ENCODE measurements at places on chromosomes 12 and 14.

- DNase-seq, result no peak
Observed at GRCh38 chr14:98140862-98141530, 1131.0 kb downstream of the BCL11B start.

DNA sequence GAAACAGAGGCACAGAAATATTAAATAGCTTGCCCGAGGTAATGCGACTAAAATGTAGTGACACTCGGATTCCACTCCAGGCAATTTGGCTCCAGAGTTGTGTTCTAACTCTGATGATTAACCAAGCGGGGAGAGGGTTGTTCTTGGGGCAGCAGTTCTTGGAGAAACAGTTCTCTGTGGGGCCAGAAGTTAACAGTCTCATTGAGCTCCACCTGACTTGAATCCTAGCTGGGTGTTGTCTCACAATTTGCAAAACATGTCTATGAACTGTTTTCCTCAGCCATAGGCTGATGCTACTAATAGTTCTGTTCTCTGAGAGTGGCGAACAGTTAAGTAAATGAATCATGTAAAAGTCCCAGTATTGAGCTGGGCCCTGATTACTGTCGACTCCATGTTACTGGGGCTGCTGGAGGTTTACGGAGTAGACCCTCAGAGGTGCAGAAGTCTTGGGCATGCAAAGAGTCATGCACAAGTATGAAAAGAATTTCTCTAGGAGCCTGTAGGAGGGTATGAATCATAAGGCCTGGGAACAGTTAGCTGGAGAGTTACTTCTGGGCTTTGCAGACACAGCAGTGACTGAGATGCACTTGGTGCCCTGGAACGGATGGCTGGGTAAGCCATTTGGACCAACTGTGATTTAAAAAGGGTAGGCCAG is 15.4 kb upstream of the NIN start:
- no peak for DNase-seq

DNA sequence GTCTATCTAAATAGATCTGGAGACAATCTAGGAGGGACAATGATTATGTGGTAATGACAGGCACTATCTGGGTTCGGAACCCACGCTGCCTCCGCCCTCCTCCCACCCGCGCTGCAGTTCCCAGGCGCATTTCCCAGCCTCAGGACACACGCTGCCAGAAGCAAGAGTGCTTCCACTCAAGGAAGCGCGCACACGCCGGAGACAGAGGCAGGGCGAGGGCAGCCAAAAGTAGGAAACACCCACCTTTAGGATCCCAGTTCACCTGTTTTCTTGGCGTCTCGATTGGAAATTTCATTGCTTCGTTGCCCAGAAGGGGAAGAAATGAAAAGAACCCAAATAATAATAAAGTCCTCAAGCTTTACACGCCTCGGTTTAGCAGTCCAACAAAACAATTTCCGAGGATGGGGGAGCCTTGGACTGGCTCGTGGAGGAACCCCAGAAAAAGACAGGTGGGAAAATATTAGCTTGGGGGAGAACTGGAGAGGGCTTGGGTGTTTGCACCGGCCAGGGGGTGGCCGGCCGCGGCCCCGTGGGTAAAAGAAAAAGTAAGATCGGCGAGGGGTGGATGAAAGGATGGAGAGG is 474 bp downstream of the KCNK10 start:
- peak; percentile 51 for DNase-seq

GRCh38 chr12:10595881-10596280 is 17.5 kb downstream of the MAGOHB start:
- no peak for DNase-seq

GRCh38 chr12:19884021-19884492 is 444.8 kb downstream of the AEBP2 start:
- no peak for DNase-seq

Measured in DMS53 (cell line).